Adrenal gland (tissue), 19 donors: ENCODE measurements at places on chromosomes 11 and 22. TPM values are rescaled to one million over a fixed set of nuclear protein-coding genes. Genes with fewer than 3 reads are reported as not detected.

DNA sequence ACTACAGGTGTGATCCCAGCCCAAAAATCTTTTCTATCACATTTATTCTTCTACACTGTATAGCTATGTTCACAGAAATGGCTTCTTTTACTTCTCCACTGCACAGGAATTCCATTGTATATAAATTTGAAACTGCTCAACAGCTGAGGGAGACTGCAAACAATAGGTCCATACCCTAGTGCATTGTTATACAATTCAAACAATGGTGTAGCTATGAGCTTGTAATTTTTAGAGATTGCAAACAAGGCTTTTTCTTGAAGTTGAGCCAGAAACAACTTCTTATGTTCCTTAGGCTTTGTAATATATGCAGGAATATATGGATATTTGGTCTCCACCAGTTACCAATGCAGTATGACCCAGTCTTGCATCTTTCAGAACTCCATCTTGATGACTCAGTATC lies 19.5 kb upstream of the SIK3 start:
- no peak for DNase-seq

DNA sequence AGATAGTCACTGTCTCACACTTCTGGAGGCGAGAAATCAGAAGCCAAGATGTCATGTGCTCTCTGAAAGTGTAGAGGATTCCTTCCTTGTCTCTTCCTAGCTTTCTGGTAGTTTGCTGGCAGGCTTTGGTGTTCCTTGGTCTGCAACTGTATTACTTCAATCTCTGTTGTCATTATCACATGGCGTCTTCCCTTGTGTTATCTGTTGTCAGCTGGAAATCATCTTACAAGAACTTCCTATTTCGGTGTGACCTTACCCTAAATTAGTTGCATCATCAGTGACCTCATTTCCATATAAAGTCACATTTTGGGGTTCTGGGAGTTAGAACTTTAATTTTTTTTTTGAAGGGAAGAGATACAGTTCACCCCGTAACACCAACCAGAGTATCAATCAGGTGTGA lies 3.3 kb upstream of the LIN7C start:
- DNase-seq = no peak

GRCh38 chr11:28104984-28105383 lies 3.0 kb downstream of the KIF18A start:
- no peak for DNase-seq

DNA sequence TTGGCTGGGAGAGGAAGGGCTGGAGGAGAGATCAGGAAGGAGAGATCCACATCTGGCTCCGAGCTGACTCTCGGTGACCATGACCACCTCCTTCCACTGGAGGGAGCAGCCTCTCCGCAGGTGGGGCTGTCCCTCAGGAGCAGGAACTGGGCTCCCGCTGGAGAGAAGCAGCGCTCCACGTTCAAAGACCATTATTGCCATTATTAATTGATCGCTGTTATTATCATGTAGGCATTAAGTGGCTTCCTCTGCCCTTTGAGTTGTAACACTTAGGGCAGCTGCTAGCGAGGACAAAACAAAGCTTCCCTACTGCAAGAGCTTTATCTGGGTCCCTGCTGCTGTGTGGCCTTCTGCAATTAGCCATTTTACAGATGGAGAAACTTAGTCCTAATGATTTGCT lies 251.9 kb downstream of the ST3GAL4 start:
- DNase-seq = peak; percentile 33

- DNase-seq = no peak
Measured at GRCh38 chr11:46383974-46384701, 2.7 kb downstream of the MDK start.

DNA sequence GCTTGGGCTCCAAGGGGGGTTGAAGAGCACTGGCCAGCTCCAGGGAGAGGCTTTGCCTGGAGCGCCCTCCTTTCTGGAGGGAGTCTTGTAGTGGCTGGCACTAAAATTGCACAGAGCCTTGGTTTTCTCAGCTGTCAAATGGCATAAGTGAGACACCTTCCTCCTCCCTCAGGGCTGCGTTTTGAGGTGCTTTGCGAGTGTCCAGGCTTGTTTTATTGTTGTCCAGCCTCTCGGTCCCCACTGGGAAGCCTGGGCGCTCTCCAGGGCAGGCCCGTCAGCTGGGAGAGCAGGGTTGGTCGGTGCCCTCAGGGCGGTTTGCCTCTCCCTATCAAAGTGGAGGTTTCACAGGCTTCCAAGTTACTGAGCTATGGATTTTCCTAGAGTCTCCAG lies 149.3 kb upstream of the B3GAT1 start:
- DNase-seq = no peak

GRCh38 chr11:5301846-5302245 lies at the start of gene OR51B4:
OR51B4 (minus strand) TSS chr11:5301946; CDS start chr11:5301946, 0 bp downstream.
- DNase-seq = no peak

DNA sequence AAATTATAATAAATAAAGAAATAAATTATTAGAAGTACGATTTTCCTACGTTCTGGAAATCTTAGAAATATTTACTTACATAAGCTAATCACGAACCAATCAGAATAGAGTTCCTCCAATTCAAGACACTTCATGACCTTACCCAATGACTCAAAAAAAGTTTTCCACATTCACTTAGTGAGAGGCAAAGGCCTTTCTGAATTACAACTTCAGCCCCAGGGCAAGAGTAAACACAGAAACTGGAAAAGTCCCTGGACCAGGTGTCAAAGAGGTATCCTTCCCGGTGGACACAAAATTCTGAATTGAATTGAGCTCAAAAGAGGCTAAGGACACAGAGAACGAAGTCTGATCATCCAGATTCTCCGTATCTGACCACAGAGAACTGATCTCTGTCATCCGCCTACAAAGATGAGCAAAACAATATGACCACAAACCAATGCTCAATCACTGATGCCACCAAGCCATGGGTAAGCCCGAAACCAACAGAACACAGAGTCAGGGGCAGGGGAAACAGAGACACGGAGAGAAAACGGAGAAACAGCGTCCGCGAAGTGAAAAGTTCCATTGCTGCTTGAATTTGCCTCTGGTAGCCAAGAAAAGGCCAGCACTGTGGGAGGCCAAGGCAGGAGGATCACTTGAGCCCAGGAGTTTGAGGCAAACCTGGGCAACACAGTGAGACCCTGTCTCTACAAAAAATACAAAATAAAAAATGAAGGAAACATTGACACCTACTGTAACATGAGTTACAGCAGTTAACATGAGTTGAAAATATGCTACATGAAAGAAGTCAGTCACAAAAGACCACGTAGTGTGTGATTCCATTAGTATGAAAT lies 6.8 kb downstream of the BID start:
- DNase-seq = no peak

- no peak for DNase-seq
Measured at GRCh38 chr11:65452806-65453490, 30.4 kb downstream of the NEAT1 start.

GRCh38 chr11:64040684-64041322 lies 5.1 kb downstream of the FLRT1 start:
- DNase-seq = no peak

DNA sequence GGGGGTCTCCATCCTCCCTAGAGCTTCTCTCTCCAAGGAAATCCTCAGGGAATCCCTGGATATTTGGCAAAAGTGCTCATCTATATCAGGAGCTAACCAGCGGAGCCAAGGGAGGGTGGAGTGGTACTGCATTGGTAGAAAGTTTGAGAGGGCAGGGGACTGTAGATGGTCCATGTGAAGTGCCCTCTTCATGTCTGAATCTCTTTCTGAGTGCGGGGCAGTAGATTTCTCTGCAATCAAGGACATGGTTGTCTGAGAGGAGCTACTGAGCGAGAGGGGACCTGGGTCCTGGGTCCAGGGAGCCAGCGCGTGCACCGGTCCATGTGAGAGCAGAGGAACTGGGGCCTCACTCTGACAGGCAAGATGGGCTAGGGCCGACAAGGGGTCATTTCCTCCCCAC lies 701 bp downstream of the DIXDC1 start:
- DNase-seq = no peak

GRCh38 chr22:38766076-38766777 lies 10.4 kb upstream of the SUN2 start:
- peak; percentile 90 for DNase-seq

GRCh38 chr11:66333896-66334604 lies 2.2 kb downstream of the RIN1 start:
- DNase-seq = no peak

GRCh38 chr11:83249972-83250593 lies 36.1 kb downstream of the CCDC90B start:
- DNase-seq = no peak

DNA sequence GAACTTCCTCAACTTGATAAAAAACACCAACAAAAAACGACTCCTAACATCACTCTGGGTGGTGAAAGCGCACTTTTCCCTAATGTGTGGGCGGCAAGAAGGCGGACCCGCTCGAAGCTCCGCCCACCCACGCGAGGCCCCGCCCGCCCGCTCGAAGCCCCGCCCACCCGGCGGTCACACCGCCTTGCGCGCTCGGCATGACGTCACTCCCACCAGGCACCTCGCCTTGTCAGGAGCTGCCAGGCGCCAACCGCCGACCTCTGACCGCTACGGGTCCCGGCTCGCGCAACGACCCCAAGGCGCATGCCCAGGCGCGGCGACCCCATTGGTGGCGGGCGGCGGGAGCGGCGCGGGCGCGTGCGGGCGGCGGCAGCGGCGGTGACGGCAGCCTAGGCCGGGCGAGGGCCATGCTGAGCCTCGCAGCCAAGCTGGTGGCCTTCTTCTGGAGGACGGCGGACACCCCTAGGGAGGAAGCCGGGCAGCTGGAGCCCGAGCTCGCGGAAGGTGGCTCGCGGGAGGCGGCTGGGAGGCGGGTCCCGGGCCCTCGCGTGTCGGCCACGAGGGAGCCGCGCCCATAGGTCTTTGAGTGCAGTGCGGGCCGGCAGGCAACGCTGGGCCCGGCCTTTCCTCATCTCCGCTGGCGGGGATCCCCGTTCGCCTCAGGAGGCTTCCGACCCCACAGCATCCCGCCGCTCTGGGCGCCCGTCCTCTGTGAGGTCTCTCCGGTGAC lies at the start of gene MOV10L1:
MOV10L1 (plus strand) TSS at position 325 of the 730 bp plus-strand sequence; CDS start at position 408, 83 bp downstream.
- no peak for DNase-seq

- no peak for DNase-seq
Measured at GRCh38 chr11:106234794-106235193, 157.3 kb downstream of the AASDHPPT start.

GRCh38 chr22:38974170-38974825 lies 7.8 kb upstream of the APOBEC3B start:
- no peak for DNase-seq

DNA sequence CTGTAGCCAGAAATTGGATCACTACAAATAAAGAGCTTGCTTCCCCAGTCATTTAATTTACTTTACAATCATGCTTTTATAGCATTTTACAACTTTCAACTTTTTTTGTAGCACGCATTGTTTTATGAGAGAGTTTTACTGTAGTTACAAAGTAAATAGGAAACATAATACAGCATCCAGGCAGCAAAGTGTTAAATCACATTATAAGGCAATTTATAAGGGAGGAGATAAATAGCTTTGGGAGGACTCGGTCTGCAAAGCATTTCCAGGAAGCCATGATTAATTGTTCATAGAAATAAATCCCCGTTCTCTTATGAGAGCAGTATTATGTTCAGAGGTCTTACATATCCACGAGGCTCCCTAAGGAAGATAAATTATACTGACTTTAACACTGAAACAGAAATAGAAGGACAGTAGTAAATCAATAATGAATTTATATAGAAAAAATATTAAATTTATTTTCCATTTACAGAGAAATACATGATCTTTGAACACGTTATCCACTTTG lies 792.6 kb upstream of the RAG2 start:
- no peak for DNase-seq

GRCh38 chr11:44229624-44230023 lies 80.3 kb downstream of the ALX4 start:
- DNase-seq = no peak

GRCh38 chr11:91160661-91161060 lies 937.8 kb upstream of the CHORDC1 start:
- no peak for DNase-seq

DNA sequence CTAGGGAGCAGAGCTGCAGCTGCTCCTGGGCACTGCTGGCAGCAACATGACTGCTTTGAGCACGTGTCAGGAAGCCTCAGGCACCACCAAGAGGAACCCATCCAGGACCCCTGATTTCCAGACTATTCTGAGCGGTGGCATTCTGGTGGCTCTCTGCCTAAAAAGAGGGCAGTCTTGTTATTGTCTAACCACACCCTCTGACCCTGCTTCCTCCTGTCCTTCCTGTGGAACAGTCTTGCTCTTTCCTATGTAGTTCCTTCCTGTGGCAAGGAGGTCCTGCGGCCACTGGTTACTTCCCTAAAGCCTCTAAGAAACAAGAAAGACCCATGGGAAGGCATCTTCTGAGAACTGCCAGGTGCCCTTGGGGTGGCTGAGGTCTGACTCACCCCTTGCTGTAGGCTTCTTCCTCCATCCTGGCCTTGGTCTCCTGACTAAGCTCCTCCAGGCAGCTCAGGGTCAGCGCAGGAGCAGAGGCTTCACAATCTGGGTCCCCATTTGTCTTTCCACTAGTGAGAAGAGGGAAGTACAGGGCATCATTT lies 13.1 kb upstream of the LYVE1 start:
- DNase-seq = peak; percentile 73

- no peak for DNase-seq
Measured at GRCh38 chr11:86469491-86470388, 95.1 kb downstream of the CCDC81 start.

GRCh38 chr11:62543680-62544444 lies 2.7 kb downstream of the AHNAK start:
- DNase-seq = no peak

DNA sequence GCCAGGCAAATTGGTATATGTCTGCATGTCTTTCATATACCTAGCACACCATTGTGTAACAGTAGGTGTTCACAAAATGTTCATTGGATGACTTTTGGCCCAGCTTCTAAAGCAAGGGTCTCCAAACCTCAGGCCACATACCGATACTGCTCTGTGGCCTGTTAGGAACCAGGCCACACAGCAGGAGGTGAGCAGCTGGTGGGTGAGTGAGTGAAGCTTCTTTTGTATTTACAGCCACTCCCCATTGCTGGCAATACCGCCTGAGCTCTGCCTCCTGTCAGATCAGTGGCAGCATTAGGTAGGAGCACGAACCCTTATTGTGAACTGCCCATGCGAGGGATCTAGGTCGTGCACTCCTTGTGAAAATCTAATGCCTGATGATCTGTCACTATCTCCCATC lies 836.6 kb downstream of the NTM start:
- no peak for DNase-seq

GRCh38 chr11:13364388-13364787 lies 86.8 kb downstream of the BMAL1 start:
- DNase-seq = no peak

- DNase-seq = no peak
Measured at GRCh38 chr22:44505796-44506354, 7.8 kb upstream of the RTL6 start.

GRCh38 chr11:16310943-16311342 lies 45.4 kb downstream of the SOX6 start:
- no peak for DNase-seq

The GNAZ gene
- total RNA-seq = 9.4 TPM

The AGBL2 gene
- 1.8 TPM for total RNA-seq

The SCGB1A1 gene
- total RNA-seq = not detected

The XKR3 gene
- total RNA-seq = not detected

The ROBO4 gene
- 5.7 TPM for total RNA-seq

The OR4D5 gene
- not detected for total RNA-seq

The OR5P2 gene
- total RNA-seq = not detected

The OR5A1 gene
- total RNA-seq = not detected
